ENCODE measurements at places on chromosomes 6 and 20.

GRCh38 chr6:105920071-105920470, 166.1 kb upstream of the PRDM1 start:
- DNase-seq = no peak

- no peak for DNase-seq
Observed at GRCh38 chr6:108556250-108556649, 4.5 kb upstream of the FOXO3 start.

DNA sequence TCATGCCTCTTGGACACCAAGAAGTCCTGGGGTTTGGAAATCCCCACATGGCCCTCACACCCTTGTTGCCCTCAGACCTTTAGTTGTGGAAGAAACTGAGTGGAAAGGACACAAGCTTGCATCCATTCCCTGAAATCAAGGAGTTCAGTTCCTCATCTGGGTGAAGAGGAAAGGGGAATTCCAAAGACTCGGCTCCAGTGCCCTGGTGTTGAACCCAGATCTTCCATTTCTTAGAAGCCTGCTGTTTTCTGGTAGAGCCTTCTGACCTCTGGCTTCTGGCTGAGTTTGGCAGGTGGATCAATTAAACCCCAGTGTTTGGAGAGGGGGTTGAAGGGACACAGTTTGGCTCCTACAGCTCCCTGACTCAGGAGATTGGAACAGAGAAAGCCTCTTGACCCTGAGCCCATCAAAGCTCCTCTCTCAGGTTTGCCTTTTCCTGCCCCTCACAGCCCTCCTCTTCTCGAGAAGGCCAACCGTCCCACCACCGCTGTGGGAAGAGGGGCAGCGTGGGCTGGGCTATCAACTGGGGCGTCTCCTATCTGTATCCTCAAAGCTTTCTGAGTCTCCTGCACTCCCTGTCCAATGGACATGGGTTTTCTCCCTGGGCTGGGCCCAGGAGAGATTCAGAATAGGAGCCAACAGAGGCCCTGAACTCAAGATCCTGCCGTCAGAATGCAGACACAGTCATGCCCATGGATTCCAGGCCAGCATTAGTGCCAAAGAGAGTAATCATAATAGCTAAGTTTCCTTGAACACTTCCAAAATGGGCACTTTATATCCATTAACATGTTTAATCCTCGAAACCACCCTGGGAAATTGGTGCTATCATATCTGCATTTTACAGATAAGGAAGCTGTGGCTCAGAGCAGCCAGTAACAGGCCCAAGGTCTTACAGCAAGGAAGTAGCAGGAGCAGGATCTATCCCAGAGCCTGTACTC, 146.2 kb downstream of the VEGFA start:
- no peak for DNase-seq

GRCh38 chr6:71983131-71983530, 96.8 kb downstream of the RIMS1 start:
- no peak for DNase-seq

DNA sequence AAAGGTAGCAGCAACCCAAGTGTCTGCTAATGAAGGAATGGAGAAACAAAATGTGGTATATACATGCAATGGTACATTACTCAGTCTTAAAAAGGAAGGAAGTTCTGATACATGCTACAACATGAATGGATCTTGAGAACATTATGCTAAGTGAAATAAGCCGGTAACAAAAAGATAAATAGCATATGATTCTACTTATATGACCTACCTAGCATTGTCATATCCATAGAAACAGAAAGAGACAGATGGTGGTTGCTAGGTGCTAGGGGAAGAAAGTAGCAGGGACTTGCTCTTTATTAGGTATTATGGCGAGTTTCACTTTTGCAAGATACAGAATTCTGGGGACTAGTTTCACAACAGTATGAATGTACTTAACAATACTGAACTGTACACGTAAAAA, 46.6 kb downstream of the UBR2 start:
- no peak for DNase-seq

GRCh38 chr6:127949251-127949650, 48.4 kb upstream of the THEMIS start:
- no peak for DNase-seq

All from CD4-positive, alpha-beta T cell treated with Interleukin-6 at 100 ng/mL for 8 hours (primary cell).